ENCODE measurements at places on chromosomes 13 and 19.

DNA sequence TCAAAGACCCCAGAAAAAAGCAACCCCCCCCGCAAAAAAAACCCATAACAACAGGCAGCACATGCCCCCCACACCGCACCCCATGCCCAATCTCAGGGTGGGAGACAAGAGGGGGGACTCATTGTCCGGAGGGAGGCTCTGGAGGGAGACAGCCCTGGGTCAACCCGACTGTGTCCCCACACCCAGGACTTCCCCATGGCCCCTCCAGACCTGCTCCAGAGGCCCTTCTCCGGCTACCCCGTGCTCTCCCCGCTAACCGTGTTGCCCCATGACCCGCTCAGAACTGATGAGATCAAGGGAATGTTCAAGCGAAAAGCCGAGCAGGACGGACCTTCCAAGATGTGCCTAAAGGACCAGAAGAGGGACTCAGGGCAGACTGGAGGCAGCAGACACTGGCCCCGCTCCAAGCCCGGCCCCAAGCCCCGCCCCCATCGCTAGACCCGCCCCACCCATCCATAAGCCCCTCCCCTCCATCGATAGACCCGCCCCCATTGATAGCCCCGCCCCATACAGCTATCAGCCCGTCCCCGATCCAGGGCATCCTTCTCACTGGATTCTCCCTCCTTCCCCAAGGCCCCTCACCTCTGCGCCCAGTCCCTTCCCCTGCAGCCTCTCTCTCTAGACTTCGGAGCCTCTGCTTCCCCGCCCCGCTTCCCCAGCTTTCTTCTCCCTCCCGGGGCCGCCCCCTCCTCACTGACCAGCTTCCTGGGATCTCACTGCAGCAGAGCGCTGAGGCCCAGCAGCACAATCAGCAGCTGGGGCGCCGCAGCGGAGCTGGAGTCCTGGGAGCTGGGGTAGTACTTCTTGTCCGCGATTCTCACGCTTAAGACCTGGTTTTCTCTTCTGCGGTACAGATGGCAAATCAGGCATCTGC is 2.2 kb downstream of the BST2 start:
- DNase-seq = no peak

DNA sequence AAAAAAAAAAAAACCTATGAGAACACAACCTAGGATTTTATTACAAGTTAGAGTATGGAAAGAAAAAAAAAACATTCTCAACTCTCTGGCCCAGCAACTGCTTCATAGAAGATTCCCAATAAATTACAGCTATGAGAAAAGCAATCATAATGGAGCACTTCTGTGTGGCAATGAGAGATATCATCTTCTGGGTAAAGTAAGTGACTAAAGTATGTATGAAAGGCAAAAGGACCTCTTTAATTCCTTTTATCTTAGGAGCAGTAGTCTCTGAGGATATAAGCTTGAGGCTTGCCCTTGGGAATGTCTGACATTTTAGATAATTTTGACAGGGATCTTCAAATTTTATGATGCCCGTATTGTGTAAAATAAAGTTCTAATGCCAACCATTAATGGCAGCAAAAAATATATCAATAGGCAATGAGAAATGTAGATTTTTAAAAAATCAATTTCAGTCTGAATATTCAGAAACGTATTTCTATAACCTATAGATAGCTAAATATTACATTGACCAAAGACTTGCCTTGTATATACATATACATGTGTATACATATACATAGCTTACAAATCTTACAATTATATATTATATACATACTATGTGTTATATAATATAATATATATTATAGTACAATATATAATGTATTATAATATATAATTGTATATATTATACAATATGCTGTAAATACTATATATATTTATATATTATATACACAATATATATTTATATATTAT is 823.9 kb upstream of the SLITRK1 start:
- no peak for DNase-seq

DNA sequence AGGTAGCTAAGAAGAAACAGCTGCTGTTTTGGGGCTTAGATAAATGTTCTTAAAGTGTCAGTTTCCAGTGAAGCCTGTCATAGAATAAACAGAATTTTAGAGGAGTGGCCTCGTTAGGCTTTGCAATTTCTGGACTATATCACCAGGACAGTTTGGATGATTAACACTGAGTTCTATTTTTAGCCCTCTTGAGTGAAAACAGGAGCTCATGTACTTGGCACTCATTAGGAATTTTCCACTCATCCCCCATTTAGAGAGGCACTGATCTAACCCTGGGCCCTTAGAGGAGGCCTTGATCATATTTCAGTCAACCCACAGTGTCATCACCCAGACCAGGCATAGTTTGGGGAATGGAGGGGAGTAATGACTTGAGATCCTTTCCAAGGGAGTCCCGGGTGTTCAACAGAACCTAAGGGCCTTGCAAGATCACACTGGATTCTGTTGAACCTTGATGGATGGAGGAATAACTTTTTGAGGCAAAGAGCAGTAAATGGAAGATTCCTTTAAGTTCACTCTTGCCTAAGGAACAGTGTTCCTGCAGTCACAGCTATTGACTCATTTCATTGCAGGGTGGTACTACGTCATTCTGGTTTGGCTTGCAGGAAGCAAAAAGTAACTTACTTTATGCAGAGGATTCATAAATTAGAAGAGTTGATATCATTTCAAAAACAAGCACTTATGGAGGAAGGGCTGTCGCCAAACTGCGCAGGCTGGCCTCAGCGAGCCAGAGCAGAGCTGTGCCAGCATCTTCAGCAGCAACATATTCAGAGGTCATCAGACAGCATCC is 160.2 kb downstream of the SLC7A1 start:
- peak; percentile 86 for DNase-seq

- peak; percentile 96 for DNase-seq
These were observed 2.7 kb upstream of the RASAL3 start for GRCh38 chr19:15466851-15467733.

- DNase-seq = no peak
These were observed 4.4 kb downstream of the IFNL3 start for GRCh38 chr19:39240421-39240820.

- DNase-seq = peak; percentile 24
These were observed 2549.4 kb downstream of the PCDH9 start for GRCh38 chr13:64680739-64681138.

DNA sequence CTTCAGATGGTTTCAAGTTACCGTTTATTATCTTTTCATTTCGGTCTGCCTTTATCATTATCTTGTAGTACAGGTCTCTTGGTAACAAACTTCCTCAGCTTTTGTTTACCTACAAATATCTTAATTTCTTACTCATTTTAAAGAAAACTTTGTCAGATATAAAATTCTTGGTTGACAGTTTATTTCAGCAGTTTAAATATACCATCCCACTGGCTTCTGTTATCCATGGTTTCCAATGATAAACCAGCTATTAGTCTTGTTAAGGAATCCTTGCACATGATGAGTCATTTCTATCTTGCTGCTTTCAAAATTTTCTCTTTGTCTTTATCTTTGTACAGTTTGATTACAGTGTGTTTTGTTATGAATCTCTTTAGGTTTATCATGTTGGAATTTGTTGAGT is 308.3 kb upstream of the SPRY2 start:
- DNase-seq = no peak

- DNase-seq = no peak
These were observed 146.9 kb upstream of the SLC10A2 start for GRCh38 chr13:103213152-103213551.

DNA sequence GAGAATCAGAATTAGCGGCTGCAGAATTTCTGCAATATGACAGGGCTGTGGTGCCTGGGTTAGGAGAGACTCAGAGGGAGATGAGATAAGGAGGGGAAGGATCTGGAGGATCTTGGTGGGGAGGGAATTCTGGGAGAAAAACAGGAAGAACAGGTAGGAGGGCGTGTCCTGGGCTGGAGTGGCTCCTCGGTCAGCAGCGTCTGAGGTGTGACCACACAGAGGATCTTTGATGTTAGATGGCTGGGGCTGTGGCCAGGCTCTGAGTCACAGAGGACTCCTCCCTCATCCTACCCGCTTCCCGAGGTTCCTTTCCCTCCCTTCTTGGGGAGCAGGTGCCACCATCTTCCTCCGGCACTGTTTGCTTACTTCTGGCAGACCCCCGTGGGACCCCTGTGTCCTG is 6.4 kb upstream of the KLK6 start:
- no peak for DNase-seq

- DNase-seq = peak; percentile 40
These were observed 89.4 kb downstream of the DPF1 start for GRCh38 chr19:38134540-38135149.

DNA sequence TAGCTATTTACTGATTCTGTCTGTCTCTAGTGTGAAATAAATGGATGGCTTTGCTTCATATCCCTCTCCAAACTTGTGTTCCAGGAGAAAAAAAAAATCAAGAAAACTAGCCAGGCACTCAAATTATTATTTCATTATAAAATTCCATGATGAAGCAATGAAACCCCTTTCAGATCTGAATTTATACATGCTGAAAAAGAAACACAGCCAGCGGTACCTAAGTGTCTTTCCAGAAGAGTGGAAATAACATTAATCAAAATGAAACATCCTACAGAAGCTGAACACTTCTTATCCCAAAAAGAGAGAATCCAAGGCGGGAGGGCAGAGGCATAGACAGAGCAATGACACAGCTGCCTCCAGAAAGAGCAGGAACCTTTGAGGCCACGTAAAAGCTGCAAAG is 15.9 kb downstream of the ENOX1 start:
- DNase-seq = no peak

- DNase-seq = no peak
These were observed 20.4 kb downstream of the HDGFL2 start for GRCh38 chr19:4492337-4493103.

DNA sequence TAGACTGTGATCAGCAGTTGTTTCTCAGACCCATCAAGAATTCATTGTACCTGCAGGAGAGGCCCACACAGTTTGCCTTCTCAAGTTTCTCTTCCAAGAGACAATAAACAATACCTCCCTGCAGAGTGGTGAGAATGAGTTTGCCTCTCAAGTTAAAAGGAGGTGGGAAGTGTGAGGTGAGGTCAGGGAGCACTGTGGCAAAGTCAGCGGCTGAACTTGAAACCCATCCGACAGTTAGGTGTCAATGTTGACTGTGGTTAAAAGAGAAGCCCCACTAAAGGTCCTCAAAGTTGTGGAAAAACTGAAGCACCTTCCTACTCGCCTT is 72.9 kb upstream of the TSC22D1 start:
- no peak for DNase-seq

DNA sequence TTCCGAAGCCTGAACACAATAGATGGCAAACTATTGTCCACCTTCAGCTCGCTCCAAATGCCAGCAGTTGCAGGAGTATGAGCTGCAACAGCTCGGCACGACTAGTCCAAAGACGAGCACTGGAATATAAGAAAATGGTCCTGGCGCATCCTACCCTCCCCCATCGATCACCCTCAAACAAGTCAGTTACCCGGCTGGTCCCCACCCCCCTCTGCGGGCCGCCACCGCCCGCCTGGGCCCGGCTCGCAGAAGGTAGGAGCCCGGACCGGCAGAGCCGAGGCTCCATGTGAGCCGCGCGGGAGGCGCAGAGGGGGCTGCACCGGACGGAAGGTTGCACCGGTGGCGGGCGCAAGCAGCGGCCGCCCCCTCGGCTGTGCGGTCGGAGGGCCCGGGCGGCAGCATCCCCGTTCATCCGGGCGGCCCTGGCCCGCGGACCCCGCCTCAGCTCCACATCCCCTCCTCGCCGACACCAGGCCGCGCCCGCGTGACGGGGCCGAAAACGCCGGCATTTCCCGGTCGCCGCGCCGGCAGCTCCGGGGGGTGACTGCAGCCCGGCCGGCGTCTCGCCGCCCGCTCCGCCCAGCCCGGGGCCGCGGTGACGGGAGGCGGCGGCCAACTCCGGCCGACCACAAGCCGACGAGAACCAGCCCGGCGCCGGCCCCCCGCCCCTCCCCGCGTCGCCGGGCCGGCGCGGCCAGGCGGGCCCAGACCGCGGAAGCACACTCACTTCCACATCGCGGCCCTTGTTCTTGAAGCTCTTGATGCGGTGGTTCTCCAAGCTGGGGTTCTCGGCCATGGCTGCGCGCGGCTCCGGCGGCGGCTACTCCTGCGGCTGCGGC is 552 bp downstream of the KPNA3 start:
- peak; percentile 56 for DNase-seq
